ENCODE measurements at places on chromosomes 11 and 22.

DNA sequence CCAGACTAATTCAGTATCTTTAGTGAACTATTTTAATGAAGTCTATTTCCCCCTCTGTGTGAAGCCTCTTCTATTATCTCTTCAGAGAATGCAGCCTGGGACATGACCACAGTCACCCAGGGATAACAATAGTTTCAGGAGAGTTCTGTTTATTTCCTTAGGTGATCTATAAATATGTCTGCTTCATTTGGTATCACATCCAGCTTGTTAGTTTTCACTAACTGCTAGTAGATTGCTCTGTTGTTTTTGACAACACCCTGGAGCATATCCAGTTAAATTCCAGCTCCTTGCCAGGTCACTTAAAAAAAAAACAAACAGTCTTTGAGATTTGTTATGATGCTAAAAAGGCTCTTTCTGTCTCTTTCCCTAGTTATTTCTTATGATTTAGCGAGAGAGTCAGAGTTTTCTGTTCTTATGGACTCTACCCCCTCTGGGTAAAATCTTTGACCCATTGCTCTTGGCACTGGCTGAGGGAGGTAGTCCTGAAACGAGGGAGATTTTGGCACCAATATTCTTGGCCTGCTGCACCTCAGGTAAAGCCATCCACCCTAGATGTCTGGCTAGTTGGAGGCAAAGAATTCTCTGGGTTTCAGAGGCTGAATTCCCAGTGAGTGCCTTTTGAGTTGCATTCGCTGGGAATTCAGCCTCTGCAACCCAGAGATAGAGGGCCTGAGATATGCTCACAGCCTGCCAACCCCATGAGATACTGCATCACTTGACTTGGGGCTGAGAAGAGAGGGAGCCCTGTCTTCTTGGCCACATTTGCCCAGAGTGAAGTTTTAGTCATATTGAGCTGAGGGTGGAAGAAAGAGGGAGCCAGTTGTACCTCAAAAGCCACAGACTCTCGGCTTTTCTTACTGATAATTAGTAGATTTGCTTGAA, 159.1 kb downstream of the PGR start:
- DNase-seq: no peak

- DNase-seq: no peak
Measured at GRCh38 chr11:79453617-79454016, 12.8 kb upstream of the TENM4 start.

DNA sequence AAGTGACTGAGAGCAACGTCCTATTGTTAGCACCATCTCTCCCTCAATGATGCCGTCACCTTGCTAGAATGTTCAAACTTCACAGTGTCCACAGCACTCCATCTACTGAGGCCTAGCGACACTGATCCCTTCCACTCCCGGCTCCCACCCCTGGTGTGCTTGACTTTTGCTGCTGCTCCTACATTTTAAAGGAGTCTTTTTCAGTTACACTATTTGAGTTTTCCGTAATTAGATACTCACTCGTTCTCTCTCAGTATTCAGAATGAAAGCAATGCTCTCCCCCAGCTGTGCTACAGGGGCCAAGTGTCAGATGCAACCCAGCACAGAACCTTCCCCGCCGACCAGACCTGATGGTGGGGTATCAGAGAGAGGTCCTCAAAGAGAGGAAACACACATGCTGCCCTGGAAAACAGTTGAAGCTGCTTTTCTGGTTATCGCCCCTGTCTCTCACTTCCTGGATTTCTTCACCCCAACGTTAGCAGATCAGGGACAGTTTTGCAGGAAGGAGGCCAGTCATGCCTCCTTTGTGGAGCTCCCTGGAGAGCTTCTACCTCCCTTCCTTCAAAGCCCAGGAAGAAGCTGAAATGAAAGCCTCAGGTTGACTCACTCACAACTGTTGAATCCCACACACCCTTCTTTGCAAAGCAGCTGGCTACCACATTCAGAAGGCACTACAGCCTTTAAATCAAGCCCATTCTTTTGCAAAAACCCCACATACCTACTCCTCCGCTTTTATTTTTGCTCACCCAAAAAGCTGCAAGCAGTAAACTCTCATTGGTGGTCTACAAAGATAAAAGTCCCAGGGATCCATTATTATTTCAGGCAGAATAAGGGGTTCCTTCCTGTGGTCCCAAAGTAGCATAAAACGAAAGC, 23.5 kb downstream of the LARGE1 start:
- DNase-seq: no peak

GRCh38 chr22:37065180-37065579, 13.6 kb downstream of the KCTD17 start:
- no peak for DNase-seq

GRCh38 chr22:18000441-18001039, 23.8 kb downstream of the MICAL3 start:
- DNase-seq: no peak

- no peak for DNase-seq
Measured at GRCh38 chr22:27558658-27559371, 242.7 kb downstream of the MN1 start.

- no peak for DNase-seq
Measured at GRCh38 chr11:18731441-18731840, 5.5 kb upstream of the IGSF22 start.

DNA sequence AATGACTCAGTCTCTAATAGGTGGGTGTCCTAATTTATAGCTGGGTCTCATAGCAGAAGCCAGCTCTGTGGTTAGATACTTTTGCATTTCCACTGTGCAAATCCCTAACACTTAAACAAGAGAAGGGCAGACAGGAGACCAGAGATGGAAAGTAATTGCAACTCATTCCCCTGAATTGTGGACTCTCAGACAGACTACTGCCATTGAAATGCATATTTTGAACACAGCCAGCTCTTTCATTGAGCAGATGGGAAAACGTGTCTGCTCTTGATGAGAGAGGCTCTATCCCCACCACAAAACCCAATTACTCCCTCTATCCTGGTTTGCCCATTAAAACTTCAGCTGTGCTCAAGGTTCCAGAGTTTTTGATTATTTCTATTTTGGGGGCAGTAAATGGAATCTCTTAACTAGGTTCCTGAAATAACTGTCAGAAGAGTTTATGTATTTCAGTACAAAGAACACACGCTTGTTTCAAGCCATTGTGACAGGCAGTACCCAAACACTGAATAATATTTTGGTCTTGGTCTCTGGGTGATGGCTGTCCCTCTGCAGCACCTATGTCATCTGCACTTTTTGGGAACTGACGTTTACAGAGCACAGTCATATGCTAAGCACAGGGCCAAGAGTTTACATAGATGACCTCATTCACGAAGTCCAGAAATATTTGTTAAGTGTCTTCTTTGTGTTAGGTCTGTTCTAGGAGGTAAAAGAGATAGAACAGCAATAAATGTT, 41.7 kb downstream of the FAM227A start:
- no peak for DNase-seq

DNA sequence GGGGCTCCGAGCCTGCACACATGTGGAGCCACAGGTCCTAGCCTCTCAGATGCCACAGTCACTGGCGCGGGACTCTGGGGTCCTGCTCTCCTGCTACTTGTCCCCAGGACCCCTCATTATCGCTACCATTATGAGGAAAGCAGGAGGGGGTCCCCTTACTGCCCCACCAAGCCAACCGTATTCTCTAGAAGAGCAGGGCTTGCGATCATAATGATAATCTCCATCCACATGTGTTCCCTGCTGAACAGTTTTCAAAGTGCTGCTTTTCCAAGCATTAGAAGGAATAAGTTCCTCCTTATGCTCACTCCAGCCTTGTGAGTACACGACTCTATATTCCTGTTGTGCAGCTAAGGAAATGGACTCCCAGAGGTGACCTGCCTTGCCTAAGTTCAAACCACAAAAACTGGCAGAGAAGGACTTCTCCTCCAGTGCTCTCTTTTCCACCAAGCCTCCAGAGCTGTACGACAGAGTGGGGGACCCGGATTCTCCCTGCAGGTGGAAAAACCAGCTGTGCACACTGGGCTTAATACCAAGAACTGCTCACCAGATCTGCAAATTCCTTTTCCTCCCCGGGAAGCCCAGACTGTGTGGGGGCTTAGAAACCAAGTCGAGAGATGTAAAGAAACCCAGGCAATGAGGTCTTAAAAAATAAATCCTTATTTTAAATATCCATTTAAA, 92.8 kb upstream of the DRD2 start:
- DNase-seq: no peak

DNA sequence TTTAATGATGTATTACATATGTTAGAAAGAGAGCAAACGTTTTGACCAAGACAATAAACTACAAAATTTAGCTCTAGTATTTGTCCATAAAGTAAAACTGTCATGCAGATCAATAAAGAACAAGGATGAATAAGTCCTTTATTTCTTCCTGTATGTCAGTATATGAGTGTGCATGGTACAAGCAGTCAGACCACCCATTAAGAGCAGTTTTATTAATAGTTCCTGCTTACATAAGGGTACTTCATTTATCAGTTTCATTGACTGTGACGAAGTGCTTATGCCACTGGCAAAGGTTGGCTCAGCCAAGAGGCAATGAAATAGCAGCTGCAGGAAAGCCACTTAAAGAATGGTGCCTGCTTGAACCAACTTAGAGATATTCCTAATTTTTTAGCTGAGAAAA, 913.0 kb upstream of the CNTN5 start:
- no peak for DNase-seq

DNA sequence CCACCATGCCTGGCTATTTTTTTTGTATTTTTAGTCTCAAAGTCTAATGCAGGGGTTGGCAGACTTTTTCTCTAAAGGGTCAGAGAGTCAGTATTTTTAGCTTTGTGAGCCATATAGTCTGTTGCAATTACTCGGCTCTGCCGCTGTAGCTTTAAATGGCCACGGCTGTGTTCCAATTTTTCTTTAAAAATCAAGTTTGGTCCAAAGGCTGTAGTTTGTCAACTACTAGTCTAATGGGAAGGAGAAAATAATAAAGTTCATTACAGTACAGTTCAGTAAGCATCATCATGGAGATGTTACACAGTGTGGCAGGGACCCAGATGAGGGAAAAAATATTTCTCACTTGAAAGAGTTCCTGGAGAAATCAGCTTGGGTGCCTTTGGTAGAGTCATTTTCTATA, 107.6 kb downstream of the CSNK2A3 start:
- no peak for DNase-seq

- no peak for DNase-seq
Measured at GRCh38 chr11:71112990-71113389, 139.4 kb downstream of the SHANK2 start.

- no peak for DNase-seq
Measured at GRCh38 chr11:123047947-123048293, 14.0 kb downstream of the HSPA8 start.

DNA sequence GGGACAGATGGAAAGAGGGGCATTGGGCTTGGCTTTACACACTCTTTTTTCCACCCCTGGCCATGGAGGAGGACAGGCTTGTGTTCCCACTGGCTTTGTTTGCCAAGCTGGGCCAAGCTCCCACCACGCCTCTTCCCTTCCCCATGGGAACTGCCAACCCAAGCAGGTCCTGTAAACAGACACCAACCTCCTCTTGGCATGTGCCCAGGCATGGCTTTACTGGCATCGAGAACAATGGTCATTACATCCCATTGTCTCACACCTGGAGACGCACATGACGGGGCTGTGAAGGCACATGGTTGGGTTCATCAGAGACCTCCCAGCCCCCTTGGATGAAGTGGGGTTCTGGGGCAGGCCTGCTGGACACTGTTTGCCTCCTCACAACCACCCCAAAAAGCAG, 11.7 kb downstream of the SEC14L3 start:
- no peak for DNase-seq

DNA sequence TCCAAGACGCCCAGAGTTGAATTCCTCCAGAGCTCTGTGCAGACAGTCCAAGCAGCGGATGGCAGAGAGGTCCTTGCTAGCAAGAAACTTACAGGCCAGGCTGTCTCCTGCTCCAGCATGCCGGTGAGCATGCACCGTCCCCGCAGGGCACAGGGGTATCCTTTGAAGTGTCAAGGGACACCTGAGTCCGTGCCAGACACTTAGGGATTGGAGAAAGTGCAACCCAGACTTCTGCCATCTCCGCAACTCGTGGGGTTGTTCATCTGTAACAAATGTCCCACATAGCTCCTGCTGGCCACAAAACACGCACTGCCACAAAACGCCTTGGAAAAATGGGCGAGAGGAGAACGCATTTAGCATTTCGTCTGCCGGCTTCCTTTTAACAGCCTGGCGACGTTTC, 13.3 kb downstream of the TSPO start:
- DNase-seq: no peak

DNA sequence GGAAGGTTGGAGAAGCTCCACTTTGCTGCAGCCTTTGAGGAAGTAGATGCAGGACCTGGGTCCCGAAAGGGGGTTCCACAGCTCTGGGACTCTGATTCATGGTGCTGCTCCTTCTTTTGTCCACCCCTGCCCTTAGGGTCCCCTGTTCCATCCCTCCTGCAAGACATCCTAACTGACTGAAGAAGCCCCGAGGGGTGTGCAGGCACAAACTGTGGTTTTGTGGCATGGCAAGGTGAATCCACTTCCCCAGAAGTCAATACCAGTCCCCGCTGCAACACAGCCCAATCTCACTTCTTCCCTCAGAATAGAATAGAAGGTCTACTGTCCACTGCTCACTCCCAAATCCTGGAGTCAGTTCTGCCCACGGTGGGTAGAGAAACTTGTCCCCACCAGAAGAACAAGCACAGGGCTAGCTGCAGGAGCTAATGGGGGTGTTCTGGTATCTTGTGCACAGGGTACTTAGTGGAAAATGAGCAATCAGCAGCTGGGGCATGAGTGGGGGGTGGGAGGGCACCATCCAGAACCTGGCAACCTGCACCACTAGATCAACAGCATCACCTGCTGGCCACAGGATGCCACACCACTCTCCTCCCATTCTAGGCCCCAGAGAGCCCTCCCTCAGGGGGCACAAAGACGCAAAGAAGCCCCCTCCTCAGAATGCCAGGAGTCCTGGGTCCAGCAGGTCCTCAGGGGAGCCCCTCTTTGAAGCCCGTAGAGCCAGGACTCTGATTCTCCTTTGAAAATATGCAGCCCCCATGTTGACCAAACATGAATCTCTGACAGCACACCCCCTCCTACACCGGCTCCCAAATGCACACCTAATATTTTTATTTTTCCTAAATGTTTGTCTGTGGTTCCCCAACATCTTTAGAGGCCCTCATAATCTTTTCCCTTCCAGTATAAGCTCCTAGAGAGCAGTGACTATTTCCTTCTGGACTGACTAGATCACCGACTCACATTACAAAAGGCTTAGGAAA, 14.1 kb downstream of the SPATA19 start:
- DNase-seq: no peak

DNA sequence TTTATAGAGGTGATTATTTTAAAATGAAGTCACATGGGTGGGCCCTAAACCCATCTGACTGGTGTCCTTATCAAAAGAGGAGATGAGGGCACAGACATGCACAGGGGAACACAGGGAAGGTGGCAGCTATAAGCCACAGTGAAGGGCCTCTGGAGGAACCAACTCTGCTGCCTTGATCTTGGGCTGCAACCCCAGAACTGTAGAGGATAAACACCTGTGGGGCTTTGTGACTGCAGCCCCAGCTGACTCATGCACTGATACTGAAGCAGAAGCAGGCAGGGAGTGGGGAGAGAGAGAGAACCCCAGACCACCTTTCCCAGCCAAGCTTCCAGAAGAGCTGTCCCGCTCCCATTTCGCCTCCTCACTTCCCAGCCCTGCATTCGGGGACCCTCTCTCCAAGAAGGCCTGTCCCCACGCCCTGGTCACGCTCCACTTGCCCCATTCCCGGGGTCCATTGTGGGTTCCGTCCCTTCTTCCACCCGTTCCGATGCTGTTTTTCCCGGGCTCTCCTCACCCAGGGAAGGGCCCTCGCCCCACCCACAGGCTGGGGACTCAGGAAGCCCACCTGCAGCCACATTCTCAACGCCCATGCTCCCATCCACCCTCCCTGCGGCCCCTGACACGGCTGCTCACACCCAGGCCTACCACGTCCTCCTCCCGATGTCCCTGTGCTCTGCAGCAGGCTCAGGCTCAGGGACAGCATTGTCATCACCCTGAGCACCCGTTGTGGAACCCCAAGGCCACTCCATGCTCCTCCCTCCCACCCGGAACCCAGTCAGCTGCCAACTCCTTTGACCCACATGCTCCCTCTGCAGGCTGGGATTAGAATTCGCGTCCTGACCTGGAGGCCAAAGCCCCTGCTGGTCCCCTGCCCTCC, 90.8 kb upstream of the SHANK2 start:
- DNase-seq: no peak
